Astrocyte of the spinal cord (primary cell): ENCODE measurements at places on chromosomes 3 and 15.
A peak's percentile ranks its signal among the peaks of the same experiment; 100 is the strongest.

GRCh38 chr15:98812716-98813446 lies 164.5 kb downstream of the IGF1R start:
- no peak for DNase-seq

- DNase-seq: no peak
These were observed 368.7 kb upstream of the ARHGEF26 start for GRCh38 chr3:153752405-153753027.

DNA sequence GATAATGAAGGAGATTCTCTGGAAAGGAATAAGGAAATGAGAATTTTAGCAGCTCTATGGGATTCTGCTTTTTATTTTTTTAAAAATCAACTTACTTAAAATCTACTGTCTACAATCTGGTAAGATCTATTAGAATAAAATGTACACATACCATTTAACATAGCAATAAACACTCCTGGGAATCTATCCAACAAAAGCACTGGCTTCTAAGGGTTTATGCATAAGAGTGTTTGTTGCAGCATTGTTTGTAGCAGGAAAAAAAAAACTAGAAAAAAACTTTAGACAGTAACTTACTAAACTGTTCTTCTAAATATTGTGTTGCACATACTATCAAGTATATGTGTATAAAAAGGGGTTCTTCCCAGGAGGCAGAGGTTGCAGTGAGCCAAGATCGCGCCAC lies 15.7 kb upstream of the RBP1 start:
- peak; percentile 73 for DNase-seq

- DNase-seq: peak; percentile 10
These were observed 585 bp downstream of the SLCO3A1 start for GRCh38 chr15:91853948-91854638.

- peak; percentile 93 for DNase-seq
These were observed 21.0 kb downstream of the SLCO2A1 start for GRCh38 chr3:134008630-134009156.

DNA sequence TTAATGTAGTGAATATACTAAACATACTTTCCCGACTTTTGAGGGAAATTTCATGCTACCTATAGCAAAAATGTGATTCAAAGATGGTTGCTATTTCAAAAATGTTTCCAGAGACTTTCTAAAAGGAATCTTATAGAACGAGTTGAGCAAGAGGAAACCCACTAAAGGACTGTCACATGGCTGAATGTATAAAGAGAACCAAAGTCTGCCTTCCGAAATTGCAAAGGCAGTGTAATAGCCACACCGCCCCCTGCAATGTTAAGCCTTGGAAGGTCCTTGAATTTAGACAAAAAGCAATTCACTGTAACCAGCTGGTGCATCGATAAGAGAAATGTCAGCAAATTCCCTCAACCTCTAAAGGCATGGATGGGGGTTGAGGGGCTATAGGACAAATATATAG lies 142.8 kb downstream of the CHL1 start:
- no peak for DNase-seq
